Lung microvascular endothelial cell (primary cell): ENCODE measurements at places on chromosomes 4 and X.

DNA sequence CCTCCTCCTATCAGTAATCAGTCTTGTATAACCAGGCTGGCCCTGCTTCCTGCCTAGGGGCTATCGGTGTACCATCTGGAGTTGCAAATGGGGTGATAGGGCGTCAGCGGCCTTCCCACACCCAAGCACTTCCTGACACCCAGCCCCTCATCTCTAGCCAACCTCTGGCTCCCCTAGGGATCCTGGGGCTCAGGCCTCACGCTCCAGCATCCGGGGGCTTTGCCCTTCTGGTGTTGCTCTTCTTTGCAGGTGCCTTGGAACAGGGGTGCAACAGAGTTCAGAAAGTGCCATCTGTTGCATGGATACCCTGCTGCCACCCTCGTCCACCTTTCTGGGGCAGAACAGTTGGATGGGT is 4.1 kb downstream of the IL9R start:
- no peak for DNase-seq

- DNase-seq = no peak
Measured at GRCh38 chr4:95898226-95898625, 58.3 kb downstream of the PDHA2 start.

GRCh38 chr4:85836588-85837438 is 361.9 kb downstream of the ARHGAP24 start:
- no peak for DNase-seq

DNA sequence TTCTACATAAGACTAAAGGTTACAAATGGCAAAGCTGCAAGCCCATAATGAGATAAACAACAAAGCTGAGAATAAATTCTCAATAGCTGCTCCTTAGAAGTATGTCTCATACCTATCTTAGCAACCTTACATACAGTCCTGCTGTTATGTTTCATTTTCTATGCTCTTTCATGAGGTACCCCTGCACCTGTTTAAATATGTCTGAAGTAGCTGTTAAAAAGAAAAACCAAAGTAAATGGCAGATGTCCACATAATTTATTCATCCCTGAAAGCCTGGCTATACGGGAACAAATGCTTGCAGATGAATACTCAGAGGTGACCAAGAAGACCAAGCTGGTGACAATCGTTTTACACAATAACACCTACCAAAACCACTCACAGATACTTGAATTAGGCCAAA is 22.5 kb downstream of the PPA2 start:
- no peak for DNase-seq

DNA sequence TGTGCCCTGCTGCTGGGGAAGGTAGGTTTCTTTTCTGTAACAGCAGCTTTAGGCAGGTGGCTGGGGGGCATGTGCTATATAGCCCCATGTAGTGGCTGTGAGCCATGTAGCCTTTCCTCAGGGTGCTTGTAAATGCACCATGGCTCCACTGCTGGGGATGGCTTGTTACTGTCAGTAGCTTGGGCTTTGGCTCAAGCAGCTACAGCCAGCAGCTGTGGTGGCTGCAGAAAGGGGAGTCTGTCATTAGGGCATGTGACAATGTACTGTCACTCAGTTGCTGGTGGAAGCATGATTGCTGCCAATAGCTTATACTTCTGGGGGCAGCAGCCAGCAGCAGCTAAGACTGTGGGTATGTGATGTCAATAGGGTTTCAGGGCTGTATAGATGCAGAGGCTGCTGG is 33.9 kb upstream of the DDIT4L start:
- DNase-seq = no peak

DNA sequence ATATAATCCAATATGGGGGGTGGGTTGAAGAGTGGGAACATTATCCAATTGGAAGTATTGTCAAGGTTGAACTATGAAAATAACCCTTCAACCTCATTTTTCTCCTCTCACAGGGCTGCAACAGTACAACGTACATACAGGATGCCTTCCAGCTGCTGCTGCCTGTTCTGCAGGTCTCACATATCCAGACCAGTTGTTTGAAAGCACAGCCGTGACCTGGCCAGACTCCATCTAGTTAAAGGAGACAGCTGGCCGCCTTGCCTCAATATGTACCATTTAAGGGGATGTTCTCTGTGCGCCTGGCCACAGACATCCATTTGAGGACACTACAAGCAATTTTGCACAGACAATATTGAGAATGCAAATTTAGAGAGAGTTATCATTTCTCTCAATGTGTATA is 75.7 kb downstream of the FAM114A1 start:
- DNase-seq = no peak

- no peak for DNase-seq
Measured at GRCh38 chr4:165328708-165329107, 1.2 kb downstream of the MSMO1 start.

DNA sequence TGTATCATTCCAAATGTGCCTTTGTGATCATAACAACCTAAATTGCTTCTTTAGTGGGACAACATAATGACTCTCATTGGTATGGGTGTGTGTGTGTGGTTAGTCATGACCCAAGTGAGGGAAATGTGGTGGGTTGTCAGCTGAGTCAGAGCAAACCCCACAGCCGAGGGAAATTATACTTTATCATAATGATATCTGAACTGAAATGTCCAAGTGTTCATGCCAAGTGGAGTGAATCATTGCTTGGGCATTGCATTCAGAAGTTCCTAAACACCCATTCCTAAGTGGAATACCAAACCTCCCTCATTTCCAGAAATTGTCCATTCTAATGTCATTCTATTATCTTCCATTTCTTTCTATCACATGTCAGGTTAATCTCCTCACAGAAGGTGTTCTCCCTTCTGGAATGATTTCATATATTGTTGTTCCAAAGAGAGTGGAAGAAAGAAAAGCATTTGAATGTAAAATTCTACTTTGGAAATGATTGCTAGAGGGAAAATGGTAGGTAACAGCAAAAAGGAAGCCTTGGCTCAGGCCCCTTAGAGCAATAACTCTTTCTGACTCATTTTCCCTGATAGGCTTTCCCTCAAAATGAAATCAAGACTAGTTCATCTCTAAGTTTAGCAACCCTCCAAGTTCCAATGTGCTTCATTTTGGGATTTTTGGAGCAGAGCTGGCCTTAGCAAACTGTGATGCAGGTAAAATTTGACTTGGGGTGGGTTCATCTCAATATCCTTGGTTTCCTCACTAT is 230.7 kb upstream of the KCNIP4 start:
- peak; percentile 37 for DNase-seq

- DNase-seq = no peak
Measured at GRCh38 chr4:157304769-157305168, 84.2 kb downstream of the GRIA2 start.

DNA sequence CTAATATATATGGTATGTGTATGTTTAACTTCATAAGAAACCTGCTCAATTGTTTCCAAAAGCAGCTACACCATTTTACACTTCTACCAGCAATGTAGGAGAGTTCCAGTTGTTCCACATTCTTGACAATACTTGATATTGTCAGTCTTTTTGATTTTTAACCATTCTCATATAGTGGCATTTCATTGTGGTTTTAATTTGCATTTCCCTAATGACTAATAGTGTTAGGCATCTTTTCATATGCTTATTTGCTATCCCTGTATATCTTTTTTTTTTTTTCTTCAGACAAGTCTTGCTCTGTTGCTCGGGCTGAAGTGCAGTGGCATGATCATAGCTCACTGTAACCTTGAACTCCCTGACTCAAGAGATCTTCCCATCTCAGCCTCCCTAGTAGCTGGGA is 58.2 kb upstream of the TRIM2 start:
- DNase-seq = no peak

DNA sequence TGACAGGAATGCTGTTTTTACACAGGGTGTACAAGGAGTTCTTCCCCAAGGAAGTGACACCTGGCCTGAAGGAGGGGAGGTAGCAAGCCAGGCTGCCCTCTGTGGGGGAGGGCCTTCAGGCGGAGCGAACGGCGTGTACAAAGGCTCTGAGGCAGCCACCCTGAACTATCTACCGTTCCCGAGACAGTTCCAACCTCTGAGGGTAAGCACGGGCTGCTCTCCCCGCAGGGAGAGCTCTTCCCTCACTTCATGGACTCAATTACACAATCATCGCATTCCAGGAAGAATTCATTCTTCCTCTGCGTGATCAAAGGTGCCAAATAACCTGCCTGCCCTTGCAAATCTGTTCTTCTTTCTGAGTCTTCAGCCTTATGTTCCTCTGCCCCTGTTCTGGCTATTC is 4.8 kb downstream of the ELK1 start:
- no peak for DNase-seq

- no peak for DNase-seq
Measured at GRCh38 chrX:40325161-40325560, 227.4 kb upstream of the BCOR start.

DNA sequence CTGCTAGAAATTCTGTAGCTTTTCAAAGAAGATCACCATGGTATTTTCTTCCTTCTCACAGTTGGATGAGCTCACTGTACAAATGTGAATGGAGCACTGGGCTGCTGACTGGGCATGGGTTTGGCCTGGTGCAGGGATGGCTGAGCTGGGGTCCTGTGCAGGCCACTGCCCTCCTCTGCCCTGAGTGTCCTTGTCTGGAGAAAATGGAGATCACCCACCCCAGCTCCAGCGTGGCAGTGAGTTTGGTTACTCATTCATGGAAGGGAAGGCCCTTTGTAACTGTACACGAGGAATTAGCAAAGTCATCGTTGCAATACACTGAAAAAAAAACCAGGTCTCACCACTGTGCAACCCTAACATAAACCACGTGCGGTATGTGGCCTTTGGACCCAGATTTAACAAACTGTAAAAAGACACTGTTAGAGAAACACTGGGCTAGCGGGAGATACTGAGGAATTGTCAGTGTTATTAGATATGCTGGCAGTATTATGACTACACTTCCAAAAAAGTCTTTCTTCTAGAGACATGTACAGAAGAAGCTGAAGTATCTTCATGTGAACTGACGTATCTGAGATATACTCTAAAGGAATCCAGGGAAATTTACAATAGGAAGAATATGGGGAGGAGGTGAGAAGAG is 16.1 kb upstream of the TBC1D14 start:
- DNase-seq = no peak

- peak; percentile 51 for DNase-seq
Measured at GRCh38 chr4:183300070-183300469, 20.0 kb downstream of the CLDN22 start.

- DNase-seq = no peak
Measured at GRCh38 chr4:1753697-1754311, 32.5 kb downstream of the TACC3 start.

DNA sequence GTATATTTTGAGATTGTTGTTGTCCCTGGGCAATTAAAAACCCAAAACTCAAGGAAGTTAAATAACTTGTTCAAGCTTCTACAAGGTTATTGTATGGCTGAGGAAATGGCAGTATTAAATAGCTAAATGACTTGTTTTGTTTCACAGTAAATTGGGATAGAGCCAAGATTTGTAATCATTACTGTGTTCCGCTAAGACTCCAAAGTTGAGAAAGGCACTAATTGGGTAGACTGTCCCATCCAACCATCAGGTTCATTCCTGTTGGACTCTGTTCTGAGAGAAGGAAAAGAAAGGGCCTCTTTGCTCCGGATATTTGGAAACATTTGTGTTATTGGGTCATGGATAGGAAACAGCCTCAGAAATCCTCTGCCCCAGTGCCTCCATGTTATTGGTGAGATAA is 82.2 kb downstream of the DCLK2 start:
- peak; percentile 87 for DNase-seq
